ENCODE measurements at places on chromosomes 2 and 18. TPM values are rescaled to one million over a fixed set of nuclear protein-coding genes. Genes with fewer than 3 reads are reported as not detected.

The RNU2-63P gene
- 284 TPM for total RNA-seq

The CYP26B1 gene
- 1.3 TPM for total RNA-seq

The NCKAP5 gene
- total RNA-seq = 0.27 TPM

The UGT1A10 gene
- not detected for total RNA-seq

The CHRNA1 gene
- total RNA-seq = 0.09 TPM

The CXCR2 gene
- total RNA-seq = not detected

The IL1R1 gene
- 23.2 TPM for total RNA-seq

The C2orf78 gene
- total RNA-seq = not detected

The PAPOLG gene
- total RNA-seq = 9.1 TPM

The MTA3 gene
- 20.0 TPM for total RNA-seq

The ITGB6 gene
- not detected for total RNA-seq

The TMEM178A gene
- 0.56 TPM for total RNA-seq

The PAIP2B gene
- total RNA-seq = 0.54 TPM

The DYTN gene
- not detected for total RNA-seq

The CTNNA2 gene
- total RNA-seq = not detected

The FAM98A gene
- 33.4 TPM for total RNA-seq

The EMILIN2 gene
- 5.1 TPM for total RNA-seq

The SLC14A1 gene
- 0.09 TPM for total RNA-seq

The PGAP1 gene
- total RNA-seq = 8.5 TPM

The REG1A gene
- not detected for total RNA-seq

The TLX2 gene
- total RNA-seq = not detected

The CDH2 gene
- total RNA-seq = 137 TPM
